NCI-H2081 treated with DMSO at 0.1 percent for 48 hours (cell line): ENCODE measurements at places on chromosomes 11 and 22.
A peak's percentile ranks its signal among the peaks of the same experiment; 100 is the strongest.

DNA sequence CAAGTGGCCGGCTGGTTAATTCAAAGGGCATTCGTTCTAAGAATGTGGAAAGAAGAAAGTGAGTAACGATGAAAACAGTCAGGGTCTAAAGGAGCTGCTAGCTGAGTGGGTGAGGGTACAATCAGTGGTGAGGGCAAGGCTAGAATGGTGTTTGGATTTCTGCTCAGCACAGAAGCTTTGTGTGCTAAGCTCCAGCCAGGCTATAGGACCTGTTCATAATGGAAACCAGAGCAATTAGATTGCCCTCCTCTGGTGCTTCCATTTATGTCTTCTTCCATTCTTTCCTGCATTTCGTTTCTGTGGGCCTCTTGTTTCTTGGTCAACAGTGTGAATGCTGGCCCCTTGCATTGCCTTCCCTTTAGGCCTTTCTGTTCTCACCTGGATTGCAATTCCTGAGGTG is 572.9 kb upstream of the CHORDC1 start:
- DNase-seq = no peak

- no peak for DNase-seq
These were observed 20.1 kb downstream of the ELF5 start for GRCh38 chr11:34493468-34493867.

DNA sequence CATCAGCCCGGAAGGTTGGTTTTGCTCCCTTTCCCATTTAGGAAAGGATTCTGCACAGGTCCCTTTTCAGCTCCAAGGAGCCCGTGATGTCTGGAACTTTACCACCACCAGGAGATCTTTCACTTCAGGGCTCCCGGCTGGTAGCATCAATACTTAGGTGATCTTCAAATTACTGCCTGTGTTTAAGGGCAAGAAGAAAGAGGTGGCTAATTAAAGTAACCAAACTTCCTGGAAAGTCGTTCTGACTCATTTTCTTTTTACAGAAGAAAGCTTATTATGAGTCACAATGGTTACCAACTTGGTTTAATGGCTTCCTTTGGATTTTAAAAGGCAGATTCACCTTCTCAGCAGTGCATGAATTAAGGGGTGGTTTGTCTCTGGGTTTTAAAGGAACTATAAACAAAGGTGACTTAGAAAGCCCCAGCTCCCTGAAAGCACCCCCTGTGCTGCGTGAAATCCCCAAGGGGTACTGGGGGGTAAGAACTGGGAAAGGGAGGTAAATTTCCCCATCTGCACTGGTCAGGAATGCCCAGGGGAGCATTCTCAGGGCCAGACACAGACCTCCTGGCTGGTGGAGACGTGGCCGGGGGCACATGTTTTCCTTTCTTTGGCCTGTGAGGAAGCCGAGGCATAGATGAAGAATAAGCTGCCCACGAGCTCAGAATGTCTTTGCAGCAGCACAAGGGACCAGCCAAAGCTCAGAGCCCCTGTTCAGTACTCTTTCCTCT is 8.8 kb downstream of the POU2F3 start:
- DNase-seq = no peak

- DNase-seq = no peak
These were observed 3.7 kb downstream of the RRP7A start for GRCh38 chr22:42515896-42516295.

DNA sequence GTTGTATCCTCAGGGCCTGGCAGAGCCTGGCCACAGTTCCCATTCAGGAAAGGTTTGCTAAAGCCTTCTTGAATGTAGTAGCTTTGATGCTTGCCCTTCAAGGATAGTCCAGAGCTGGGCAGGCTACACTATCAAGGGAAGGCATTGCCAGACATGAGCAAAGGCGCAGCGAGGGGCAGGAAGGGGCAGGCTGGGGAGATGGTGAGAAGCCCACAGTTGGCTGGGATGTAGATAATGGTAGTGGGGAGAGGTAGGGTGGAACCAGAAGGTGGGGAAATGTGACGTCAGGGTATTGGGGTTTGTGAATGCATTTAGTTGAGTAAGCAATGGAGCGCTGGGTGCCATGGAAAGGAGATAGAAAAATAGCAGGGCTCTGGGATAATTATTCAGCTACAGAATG is 28.6 kb downstream of the LRRC32 start:
- DNase-seq = no peak

DNA sequence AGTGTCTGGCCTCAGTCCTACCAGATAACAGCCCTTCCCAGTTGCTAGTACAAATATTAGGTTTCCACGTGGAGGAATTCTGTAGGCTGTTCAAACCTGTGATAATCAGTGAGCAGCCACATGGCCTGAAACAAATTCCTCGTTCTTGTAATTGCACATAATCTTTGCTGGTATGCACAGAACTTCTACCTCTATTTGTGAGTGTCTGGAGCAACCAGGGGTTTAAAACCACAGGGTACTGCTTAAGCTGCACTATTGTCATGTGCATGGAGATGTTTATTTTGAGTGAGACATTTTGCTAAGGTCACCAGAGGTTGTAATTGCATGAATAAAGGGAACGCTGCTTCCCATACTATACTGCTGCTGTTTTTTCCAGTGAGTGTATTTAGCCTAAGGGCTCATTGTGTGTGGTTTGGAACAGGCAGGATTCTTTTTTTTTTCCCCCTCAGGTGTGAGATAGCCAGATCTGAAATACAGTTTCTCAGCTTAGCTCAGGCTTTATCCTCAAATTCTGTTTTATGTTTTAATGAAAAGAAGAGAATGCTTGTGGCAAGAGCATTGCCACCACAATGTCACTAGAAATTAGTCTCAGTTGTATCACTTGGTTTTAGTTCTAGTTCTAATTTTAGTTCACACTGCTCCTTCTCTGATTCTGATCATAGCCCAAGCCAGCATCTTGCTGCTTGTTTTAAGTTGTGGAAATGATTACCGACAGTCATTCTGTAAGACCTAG is 60.5 kb downstream of the CYB5R2 start:
- no peak for DNase-seq

- DNase-seq = no peak
These were observed 74.5 kb downstream of the INSC start for GRCh38 chr11:15189189-15189588.

- DNase-seq = no peak
These were observed 128.9 kb downstream of the CCDC34 start for GRCh38 chr11:27234043-27234668.

GRCh38 chr11:112115386-112115785 is 28.7 kb downstream of the SDHD start:
- DNase-seq = no peak

DNA sequence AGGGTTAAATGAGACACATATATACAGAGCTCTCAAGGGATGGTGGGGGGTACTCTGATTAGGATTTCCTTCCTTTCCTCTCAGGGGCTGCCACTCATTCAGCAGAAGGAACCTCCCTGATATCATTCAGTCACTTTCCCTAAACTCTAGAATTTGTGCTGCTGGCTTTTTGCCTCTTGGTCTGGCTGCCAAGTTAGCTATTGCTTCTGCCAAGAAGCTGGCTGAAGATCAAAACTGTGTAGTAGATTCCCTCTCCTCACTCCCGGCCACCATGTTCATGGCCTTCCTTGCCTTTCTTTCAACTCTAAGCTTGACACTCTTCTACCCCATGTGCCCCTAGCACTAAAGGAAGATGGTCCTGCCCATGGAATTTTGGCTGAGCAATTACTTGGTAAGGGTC is 18.7 kb downstream of the SLC6A5 start:
- DNase-seq = no peak

DNA sequence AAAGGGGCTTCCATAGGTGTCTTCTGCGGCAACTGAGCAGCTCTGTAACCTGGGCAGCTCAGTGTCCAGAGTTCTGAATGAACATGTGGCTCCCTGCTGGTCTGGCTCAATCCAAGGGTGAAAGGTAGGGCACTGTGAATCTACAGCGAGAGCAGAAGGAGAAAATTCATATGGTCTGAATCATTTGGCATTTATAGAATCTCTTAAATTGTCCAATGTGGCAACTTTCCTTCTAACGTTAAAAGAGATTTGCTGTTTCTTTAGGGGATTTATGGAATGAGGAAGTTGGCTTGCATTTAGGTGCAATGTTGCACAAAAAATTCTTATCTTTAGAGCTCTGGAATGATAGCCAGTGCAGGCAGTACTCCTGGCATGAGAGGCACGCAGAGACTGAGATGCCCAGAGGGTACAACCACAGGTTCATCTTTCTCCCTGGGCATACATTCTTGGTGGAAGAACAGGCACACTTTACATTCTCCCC is 17.0 kb downstream of the ATXN10 start:
- no peak for DNase-seq

DNA sequence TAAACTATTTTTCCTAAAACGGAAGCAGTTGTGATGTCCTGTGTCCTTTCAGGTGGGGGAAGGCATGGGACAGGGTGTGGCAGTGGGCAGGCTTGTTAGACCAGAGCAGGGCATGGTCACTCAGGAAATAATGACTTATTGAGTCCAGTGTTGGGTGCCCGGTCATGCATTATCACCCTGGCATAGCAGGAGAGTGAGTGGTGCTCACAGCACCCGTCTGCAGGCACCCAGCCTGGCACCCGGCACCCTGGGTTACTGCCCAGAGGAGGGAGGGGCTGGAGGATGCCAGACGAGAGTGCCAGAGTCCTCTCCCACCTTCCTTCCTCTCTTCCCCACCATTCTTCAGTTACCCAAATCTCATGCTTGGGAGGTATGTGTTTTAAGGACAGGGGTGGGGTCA is 59.1 kb downstream of the ST3GAL4 start:
- DNase-seq = no peak

DNA sequence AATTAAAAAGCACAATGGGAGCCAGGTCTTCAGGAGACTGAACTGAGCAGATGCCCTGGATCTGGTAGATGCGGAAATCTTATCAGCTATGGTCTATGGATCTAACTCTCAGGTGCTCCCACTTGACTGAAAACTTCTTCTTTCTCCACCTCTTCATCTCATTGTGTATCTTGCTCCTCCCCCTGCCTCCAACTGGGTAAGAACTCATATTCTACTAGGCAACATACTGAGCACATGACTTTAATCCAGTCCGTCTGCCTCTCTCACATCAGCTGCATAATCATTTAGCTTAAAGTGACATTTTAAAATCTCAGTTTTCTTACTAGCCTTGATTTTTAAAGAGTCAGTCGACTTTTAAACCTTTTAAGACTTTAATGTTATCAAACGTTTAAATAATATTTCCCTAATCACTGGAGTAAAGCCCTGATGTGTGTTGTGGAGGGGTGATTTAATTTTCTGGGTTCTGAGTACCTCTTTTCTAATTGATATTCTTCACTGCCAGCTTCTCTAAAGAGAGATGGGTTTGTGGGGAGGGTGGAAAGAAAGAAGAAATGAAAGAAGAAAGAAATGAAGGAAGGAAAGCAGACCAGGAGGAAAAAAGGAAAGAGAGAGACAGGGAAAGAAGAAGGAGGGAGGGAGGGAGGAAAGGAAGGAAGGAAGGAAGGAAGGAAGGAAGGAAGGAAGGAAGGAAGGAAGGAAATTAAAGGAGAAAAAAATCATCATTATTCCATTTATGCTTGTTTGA is 592.8 kb upstream of the ARHGAP42 start:
- DNase-seq = no peak

DNA sequence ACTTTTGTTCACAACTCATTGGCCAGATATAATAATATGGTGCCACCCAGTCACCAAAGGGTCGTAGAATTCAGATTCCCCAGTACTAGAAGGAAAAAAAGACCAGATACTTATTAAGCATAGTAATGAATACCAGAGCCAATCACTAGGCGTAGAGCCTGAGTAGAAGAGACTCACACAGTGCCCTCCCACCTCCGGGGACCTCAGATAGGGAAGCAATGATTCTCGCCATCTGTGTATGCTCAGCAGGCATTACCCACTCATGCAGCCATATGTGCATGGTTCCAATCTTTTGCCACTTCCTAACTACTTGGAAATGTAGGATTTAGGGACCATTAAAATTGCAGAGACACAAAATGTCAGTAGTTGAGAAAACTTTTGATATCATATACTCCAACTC is 85.3 kb downstream of the C11orf87 start:
- DNase-seq = no peak

DNA sequence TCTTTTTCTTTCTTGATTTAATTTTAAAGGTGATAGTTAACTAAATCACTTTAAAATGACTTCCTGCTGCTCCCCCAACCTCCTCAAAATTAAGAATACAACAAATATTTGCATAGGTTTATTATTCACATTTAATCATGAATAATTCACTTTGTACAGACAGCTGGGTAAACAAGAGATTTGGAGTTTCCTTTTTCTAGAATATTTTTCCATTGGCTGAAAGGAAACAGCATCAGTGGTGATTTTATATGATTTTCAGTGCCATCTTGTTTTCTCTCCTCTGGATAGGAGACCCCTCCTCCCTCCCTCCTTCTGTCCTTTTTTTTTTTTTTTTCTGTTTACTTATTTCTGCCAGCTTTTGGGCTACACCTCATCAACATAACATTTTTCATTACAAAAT is 60.5 kb downstream of the LIF start:
- peak; percentile 31 for DNase-seq

DNA sequence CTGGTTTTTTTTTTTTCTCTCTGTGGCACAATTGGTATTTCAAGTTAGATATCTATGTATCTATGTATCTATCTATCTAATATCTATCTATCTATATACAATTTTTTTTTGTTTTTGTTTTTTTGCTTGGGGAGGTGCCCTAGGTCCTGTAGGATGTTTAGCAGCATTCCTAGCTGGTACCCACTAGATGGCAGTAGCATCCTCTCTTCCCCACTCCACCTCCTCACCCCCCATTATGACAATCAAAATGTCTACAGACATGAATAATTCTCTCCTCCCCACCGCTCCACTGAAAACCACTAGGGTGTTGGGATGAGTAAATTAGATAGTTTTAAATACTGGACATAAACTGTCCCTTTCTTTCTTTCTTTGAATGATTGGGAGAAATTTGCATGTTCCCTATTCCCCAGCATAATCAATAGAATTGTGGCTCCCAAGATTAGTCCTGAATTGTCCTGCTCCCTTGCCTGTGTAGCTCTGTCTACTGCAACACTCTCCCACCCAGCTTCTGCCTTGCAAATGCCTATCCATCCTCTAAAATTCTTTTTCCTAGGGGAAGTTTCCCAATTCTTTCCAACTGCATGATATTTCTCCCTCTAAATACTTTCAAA is 1152.4 kb downstream of the LRRC4C start:
- peak; percentile 6 for DNase-seq

DNA sequence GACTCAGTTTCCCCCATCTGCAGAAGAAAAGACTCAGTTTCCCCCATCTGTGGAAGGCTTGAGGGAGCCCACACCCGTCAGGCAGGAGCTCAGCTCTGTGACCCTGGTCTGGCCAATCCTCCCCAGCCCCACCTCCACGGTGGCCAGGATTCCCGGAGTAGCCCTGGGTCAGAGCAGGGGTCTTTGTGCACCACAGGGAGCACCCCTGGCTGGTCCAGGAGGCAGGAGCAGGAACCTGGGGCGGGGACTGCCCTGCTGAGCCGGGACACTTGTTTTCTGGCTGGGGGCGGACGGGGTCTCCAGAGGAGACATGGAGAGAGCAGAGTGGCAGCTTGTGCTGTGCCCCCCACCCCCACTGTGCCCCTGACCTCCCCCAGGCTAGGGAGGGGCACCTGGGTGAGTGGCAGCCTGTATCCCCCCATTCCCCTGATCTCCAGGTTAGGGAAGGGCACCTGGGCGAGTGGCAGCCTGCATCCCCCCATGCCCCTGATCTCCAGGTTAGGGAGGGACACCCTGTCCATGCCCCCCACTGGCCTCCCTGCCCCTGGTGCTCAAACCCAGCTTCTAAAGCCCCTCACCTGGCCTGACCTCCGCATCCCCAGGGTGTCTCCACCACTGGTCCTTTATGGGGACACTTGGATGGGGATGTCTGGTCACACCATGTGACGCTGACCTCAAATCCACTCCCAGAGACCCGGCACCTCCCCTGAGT is 18.8 kb downstream of the IL17REL start:
- DNase-seq = no peak

- no peak for DNase-seq
These were observed 874 bp upstream of the PLAAT4 start for GRCh38 chr11:63535734-63536133.

- DNase-seq = peak; percentile 5
These were observed 310.2 kb downstream of the DLG2 start for GRCh38 chr11:85316967-85317366.
